ENCODE measurements at places on chromosomes 6 and 20.

DNA sequence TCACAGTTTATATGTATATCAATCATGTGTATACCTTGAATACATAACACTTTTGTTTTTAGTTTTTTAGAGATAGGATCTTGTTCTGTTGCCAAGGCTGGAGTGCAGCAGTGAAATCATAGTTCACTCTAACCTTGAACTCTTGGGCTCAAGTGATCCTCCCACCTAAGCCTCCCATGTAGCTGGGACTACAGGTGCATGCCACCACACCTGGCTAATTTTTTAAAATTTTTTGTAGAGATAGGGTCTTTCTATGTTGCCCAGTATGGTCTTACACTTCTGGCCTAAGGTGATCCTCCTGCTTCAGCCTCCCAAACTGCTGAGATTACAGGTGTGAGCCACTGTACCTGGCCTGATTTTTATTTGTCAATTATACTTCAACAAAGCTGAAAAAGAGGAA, 69.9 kb downstream of the SYCP2L start:
- DNase-seq: no peak

DNA sequence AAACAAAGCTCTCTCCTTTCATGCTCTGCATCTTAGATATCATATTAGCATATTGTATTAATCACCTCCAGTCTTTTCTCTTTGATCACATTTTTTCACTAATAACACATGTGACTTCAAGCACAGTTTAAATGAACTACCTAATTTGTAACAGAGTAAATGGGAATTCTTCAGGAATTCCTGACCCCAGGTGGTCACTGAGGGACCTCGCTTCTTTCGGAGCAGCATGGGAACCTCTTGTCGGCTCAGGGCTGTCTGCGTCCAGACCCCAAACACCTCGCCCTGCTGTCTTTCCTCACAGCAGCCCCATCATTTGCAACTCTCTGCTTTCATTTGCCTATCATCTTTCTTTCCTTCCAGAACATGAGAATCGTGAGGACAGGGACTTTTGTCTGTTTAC, 103.5 kb downstream of the DACT2 start:
- no peak for DNase-seq

DNA sequence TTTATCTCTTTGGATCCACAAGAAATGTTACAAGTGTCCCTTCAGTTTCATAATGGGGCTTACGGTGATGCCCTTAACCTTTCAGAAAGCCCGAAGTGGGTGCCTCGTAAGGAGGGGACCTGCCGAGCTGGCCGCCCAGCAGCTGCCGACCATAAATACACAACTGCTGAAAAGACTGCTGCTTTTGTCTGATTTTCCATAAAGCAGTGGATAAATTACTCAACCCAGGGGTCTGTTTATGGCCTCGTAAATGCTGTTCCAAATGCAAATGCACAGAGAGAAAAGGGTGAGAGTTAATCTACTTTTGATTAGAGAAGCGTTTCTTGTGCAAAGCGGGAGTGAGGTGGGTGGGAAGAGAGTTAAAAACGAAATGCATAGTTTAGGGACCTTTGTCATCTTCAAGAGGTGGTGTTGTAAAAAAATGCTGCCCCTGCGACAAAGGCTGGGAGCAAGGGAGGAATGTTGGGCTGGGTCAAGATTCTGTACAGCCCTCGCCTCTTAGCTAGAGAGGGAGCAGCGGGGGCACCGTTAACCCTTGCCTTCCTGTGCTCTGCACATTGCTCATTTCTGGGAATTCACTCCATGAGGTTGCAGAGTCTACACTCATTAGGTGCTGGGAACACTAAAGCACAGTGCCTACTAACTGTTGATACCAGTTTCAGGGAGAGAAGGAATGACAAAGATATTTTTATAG, 112.0 kb upstream of the MTHFD1L start:
- no peak for DNase-seq

GRCh38 chr6:100184473-100184872, 190.4 kb upstream of the MCHR2 start:
- no peak for DNase-seq

DNA sequence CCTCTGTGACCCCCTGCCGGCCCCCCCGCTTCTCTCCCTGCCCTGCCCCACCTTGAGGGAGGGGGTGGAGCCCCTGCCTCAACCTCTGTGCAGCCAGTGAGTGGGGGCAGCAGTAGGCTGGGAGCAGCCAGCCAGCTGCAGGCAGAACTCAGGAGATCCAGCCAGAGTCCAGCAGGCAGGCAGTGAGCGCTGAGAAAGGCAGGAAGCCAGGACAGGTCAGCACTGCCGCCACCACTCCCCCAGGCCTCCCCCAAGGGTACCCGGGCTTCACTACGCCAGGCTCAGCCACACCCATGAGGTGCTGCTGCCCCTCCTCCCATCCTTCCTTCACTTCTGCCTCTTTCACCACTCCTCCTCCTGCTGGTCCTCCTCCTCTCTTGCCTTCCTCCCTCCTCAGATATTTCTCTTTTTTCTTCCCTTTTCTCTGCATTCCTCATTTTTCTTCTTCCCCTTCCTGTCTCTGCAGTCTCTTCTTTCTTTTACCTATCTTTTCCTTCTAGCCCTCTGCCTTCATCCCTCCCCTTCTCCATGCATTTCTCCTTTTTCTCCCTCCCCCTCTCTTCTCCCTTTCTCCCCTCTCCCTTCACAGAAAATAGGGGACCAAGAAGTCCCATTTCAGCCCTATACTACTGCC, 11.5 kb downstream of the TMEM63B start:
- DNase-seq: no peak

- no peak for DNase-seq
Measured at GRCh38 chr6:126204598-126204997, 135.3 kb upstream of the CENPW start.

- no peak for DNase-seq
Measured at GRCh38 chr6:24949020-24949569, 13.3 kb upstream of the RIPOR2 start.

DNA sequence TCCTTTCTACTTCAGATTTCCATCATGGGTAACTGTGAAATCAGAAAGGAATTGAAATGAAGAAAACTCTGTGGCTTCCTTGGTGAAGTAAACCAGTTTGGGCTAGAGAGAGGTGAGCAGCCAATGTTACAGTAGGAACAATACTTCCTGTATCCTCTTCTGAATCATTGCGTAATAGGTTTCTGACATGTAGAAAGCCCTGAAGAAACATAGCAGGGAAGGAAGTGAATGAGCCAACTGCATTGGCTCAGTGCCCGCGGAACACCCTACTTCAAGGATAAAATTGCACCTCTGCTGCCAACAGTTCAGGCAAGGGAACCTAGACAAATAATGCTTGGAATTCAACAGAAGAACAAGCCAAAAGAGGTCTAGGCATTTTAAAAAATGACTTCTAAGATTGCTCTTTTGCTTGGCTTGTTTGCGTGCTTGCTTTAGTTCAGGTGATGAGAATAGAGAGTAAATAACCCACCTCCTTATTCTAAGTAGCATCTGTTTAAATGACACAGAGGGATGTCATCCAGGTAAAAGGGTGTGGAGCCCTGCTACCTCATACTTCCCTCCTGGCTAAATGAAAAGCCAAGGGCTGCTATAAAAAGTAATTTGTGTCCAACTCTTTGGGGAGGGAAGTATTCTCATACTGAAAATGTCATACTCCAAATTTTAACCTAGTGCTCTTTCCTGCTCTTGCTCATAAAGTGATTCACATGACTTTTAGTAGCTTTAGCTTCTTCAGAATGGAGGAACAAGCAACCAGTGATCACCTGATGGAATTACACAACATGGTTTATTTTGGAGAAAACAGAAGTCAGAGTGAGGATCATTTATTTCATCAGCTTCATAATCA, 30.0 kb upstream of the AKIRIN2 start:
- DNase-seq: peak; percentile 22

DNA sequence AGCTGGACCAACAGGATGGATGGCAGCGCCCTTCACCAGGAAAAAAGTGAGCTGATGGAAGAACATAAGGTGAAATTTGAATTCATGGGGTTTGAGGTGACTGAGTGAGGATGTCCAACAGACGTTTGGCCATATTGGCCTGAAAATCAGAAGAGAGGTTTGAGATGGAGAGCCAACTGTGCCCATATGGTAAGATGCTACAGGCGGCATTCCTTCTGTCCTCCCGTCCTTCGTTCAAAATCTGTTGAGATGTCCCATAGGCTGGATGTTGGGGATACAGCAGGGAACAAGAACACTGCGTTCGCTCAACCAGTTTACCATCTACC, 468 bp upstream of the CMTR1 start:
- DNase-seq: no peak

DNA sequence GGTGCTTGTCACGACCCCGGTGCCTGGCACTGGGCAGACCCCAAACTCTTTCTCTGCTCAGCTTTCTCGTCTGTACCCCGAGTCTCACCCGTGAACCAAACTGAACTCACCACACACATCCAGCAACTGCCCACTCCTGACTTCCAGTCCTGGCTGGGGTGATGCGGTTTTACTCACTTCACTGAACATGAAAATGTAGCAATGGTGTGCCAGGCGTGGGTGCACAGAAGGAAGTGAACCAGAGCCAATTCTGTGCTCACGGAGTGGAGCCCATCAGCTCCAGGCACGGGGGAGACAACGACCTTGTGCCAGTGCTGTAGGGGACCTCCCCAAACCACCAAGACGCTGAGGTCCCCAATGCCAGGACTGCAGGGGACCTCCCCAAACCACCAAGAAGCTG, 78.7 kb upstream of the AFDN start:
- DNase-seq: no peak

GRCh38 chr6:46888031-46888430, 33.7 kb downstream of the ADGRF5 start:
- no peak for DNase-seq

- no peak for DNase-seq
Measured at GRCh38 chr6:82877213-82878195, 188.1 kb downstream of the UBE3D start.

DNA sequence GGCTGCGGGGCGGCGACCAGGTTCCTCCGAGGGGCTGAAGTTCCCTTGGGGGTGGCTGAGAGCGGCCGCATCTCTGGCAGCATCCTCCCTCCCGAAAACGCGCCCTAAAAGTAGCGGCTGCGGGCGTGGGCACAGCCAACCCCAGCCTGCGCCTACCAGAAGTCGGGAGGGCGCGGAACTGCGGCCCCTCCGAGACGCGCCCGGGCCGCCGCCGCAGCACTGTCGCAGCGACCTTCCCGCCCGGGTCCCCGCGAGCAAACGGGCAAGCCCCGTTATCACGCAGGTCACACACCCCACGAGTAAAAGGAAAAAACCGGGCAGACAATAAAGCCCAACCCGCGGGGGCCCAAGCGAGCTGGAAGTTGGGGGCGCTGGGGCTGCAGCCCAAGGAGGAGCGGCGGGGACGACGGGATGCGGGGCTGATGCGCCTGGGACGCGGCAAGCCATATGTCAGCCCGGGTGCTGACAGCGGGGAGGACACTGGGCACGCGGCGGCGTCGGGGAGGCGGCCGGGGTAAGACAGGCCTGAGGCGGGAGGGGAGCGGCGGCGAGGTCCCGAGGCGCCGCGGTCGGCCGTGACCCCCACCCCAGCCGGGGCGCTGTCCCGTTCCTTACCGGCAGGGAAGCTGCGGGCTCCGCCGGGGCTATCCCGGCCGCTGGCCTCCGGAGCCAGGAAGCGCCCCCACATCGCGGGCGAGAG, 659 bp downstream of the CEP85L start:
- DNase-seq: peak; percentile 36

GRCh38 chr20:45589725-45590124, 10.6 kb upstream of the WFDC8 start:
- DNase-seq: no peak

DNA sequence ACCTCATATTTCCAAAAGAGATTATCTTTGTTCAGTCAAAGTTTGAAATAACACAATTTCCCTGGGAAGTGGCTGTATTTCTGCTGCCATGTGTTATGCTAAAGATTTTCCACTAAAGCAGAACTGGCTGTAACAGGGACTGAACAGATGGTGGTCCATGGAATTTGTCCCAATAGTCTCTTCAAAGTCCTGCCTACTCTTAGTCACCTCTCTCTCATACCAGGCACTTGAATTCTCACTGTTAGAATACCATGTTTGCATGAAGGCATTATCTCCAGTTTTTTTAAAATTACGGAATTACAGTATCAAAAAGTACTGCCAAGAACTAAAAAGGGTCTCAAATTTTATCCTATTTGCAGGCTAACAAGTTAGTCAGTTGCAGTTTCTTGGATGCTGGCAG, 105.0 kb upstream of the HDDC2 start:
- DNase-seq: no peak

DNA sequence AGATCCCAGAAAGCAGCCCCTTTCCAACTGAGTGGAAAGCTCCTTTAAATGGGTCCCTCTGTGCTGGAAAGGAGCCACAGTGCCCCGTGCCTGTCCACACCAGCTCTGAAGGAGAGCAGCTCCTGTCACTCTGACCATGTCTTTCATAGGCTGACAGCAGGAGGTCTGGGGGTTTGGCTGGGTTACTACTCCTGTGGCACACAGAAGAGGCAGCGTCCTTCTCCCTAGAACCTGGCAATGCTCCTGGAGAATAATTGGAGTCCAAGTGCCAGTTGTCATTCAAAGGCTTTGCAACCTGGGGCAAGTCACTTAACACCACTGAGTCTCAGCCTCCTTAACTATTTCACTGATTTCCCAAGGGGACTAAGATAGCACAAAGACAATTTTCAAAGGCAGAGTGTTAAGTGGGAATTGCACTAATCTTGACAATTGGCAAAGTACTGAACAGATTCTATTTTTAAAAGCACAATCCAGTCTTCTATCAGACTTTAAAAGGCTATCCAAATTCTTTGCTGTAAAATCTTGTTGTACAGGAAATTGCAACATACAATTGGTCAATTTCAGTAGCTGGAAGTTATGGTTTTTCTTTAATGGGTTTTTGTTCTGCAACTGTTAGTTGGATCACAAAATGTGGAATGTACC, 457.2 kb downstream of the KIF16B start:
- no peak for DNase-seq

DNA sequence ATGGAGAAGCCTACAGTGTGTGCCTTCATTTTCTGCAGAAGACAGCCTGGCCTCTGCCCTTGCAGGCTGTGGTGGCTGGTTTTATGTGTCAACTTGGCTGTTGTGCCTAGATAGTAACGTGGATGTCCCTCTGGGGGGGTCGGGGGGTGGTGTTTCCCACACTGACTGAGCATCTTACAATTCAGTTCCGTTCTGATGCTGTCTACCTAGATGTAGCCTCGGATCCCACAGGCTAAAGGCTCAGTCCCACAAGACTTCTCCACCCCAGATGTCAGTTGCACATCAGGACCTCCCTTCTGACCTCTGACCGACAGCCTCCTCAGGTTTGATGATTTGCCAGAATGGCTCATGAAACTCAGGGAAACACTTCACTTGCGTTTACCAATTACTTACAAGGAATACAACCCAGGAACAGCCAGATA, 4.4 kb downstream of the PYGB start:
- DNase-seq: no peak

- no peak for DNase-seq
Measured at GRCh38 chr20:49063279-49063678, 17.2 kb downstream of the CSE1L start.

- no peak for DNase-seq
Measured at GRCh38 chr6:109853426-109853825, 124.7 kb upstream of the GPR6 start.

DNA sequence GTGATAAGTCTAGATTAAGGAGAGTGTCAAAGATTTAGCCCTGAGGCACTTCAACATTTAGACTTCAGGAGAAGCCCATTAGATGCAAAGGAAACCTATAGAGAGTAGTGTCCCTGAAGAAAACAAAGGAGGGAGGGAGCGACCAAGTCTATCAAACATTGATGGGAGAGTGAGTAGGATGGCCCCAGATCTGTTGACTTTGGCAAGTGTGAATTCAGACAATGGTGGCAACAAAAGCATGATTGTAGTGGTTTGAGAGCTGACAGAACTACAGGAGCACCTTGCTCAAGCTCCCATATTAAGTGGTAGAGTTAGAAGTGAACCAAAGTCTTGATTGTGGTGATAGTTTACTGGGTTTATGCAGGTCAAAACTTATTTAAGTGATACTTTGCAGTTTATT, 979 bp upstream of the ABCF1 start:
- no peak for DNase-seq

GRCh38 chr6:84639396-84639795, 125.0 kb downstream of the TBX18 start:
- DNase-seq: no peak
